ENCODE measurements at places on chromosomes 11 and 22.

- DNase-seq, result no peak
Observed at GRCh38 chr11:74671520-74672196, 59.6 kb downstream of the CHRDL2 start.

- DNase-seq, result no peak
Observed at GRCh38 chr11:121389651-121390050, 62.5 kb upstream of the SORL1 start.

GRCh38 chr11:9672288-9672916 lies 8.5 kb downstream of the SWAP70 start:
- DNase-seq, result no peak

GRCh38 chr11:121539000-121539399 lies 86.2 kb upstream of the SORL1-AS1 start:
- DNase-seq, result no peak

- no peak for DNase-seq
Observed at GRCh38 chr11:109140857-109141515, 281.0 kb upstream of the C11orf87 start.

DNA sequence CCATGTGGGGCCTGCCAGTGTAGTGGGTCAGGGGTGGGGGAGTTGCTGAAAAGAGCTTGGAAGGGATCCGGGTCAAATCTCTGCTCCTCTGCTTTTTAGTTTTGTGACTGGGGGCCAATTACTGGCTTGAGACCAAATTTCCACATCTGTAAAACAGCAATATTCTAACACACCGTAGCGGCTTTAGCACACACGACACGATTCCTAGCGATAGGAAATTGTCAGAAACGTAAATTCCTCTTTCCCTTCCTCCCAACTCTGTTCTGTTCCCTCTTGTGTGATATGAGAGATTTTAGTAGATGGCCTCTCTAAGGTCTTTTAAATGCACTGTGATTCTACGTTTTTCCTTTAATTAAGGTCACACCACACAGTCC lies 71.9 kb downstream of the MICAL2 start:
- no peak for DNase-seq

DNA sequence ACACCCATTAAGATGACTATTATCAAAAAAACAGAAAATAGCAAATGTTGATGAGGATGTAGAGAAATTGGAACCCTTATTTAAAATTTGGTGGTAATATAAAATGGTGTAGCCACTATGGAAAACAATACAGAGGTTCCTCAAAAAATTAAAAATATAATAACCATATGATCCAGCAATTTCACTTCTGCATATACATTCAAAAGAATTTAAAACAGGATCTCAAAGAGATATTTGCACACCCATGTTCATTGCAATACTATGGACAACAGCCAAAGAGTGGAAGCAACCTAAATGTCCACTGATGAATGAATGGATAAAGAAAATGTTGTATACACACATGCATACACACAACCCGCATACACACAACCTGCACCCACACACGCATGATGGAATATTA lies 102.2 kb downstream of the FAM168A start:
- no peak for DNase-seq

DNA sequence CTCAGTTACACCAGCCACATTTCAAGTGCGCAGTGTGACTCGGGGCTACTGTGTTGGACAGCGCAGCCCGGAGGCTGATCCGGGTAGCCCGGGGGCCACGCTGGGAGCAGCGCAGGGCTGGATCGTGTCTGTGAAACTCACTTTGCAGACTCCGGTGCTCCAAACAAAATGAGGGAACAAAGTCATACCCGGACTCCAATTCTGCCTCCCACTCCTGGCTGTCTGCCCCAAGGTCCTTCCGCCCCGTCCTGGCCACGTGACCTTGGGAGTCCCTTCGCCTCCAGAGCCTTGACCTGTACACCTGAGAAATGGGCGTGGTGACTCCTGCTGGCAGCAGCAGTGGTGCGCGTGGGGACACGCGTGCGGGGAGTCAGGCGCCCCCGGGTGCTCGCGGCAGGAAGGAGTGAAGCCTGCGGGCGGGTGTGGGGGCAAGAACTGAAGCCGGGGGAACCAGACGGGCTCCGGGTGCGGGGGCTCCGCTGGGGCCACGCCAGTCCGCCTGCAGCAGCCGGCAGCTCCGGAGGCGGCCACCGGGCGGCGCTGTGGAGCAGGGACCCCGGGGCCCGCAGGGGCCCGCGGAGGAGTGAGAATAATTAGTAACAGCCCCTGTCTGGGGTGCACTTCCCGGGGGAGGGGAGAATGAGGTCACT lies 42.4 kb downstream of the KCNJ4 start:
- DNase-seq, result no peak

DNA sequence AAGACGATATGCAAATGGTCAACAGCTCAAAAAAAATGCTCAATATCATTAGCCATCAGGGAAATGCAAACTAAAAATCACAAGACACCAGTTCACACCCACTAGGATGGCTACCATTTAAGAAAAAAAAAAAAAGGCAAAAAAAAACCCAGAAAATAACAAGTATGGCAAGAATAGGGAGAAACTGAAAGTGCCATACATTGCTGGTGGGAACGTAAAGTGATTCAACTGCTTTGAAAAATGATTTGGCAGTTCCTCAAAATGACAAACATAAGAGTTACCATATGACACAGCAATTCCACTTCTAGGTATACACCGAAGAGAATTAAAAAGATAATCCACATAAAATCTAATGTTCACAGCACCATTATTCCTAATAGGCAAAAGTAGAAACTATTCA lies 47.5 kb downstream of the PICALM start:
- DNase-seq, result no peak

DNA sequence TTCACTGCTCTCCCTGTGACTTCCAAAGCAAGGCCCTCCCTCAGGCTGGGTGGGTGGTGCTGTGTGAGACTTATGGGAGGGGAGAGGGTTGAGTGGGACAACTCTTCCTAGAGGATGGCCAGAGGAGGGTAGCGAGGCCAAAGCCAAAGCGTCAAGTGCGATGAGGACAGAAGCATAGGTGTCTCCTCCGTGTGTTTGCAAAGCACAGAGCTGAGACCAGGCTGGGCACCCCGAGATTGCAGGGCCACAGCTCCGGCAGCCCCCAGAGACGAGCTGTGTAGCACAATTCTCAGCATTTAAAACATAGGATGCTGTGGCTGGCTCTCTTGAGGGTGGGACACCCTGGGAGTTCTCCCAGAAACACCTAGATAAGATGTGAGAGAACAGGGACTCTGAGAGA lies 1374.5 kb downstream of the BRD1 start:
- DNase-seq, result no peak

DNA sequence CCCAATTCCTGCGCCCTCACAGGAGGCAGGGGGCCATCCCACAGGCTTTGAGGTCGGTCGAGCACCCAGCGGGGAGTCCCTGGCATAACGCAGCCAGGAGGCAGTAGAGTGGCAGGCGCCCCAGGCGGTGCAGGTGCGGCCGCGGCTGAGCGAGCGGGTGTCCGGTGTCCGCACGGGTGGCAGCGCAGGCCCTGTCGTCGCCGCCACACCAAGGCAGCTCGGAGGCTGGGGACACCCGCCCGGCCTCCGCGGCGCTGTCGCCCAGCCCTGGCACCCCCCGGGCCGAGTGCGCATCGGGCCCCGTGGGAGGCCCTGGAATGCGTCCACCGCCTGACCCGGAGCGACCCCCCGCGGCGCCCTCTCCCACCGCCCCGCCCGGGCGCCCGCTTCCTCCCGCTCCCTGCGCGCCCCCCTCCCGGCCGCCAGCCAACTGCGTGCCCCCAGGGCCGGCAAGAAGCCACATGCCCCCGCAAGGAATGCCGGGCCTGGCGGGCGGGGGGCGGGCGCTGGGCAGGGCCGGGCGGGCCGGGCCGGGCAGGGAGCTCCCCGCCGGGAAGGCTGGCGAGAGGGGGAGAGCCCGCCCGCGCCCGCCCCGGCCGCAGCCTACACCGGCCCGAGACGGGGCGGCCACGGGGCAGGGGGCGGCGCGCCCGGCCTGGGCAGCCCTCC lies 33.9 kb downstream of the PRDM11 start:
- no peak for DNase-seq

All from activated T-helper 1 cell treated with anti-CD3 and anti-CD28 coated beads, Interleukin-2, amount 50 U/mL, for 16 hours (primary cell).